ENCODE measurements at places on chromosomes 16 and 17. TPM values are rescaled to one million over a fixed set of nuclear protein-coding genes. Genes with fewer than 3 reads are reported as not detected.

The CCDC154 gene
- 0.20 TPM for total RNA-seq

The SLC35G3 gene
- not detected for total RNA-seq

The CCP110 gene
- total RNA-seq = 8.1 TPM

The TPSD1 gene
- total RNA-seq = not detected

The GAST gene
- total RNA-seq = 0.59 TPM

The ITGA2B gene
- total RNA-seq = 1.8 TPM

The KRTAP4-4 gene
- not detected for total RNA-seq

The MYH8 gene
- not detected for total RNA-seq

The PRR15L gene
- total RNA-seq = 3.1 TPM

The AOC3 gene
- total RNA-seq = 1.4 TPM

The MYL11 gene
- total RNA-seq = 0.39 TPM

The SPATA32 gene
- 0.17 TPM for total RNA-seq

The CEP131 gene
- 7.8 TPM for total RNA-seq

The TBC1D3E gene
- not detected for total RNA-seq

The ENPP7 gene
- total RNA-seq = not detected

The ICAM2 gene
- not detected for total RNA-seq

The DERL2 gene
- total RNA-seq = 114 TPM
